ENCODE measurements at places on chromosomes 3 and 15. TPM values are rescaled to one million over a fixed set of nuclear protein-coding genes. Genes with fewer than 3 reads are reported as not detected.

Gene CLDN18
- 0.18 TPM for polyA plus RNA-seq

- no peak for DNase-seq
Observed at GRCh38 chr3:127760361-127760760, 62.0 kb downstream of the MGLL start.

DNA sequence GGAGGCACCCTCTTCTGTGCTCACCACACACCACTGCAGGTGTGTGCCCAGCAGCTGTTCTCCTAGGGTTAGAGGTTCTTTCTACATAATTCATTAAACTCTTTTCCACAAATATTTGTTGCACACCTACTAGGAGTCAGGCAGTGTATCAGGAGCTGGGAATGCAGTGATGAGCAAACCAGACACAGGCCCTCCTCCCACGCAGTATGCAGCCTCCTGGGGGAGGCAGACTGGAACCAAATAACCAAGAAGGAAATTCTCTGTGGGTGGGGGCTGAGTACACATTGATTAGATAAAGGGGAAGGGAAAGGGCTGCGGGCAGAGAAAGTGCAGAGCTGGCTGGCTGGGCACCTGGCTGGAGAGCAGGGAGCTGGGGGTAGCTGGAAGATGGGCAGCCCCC lies 18.5 kb upstream of the C3orf22 start:
- DNase-seq, result no peak

DNA sequence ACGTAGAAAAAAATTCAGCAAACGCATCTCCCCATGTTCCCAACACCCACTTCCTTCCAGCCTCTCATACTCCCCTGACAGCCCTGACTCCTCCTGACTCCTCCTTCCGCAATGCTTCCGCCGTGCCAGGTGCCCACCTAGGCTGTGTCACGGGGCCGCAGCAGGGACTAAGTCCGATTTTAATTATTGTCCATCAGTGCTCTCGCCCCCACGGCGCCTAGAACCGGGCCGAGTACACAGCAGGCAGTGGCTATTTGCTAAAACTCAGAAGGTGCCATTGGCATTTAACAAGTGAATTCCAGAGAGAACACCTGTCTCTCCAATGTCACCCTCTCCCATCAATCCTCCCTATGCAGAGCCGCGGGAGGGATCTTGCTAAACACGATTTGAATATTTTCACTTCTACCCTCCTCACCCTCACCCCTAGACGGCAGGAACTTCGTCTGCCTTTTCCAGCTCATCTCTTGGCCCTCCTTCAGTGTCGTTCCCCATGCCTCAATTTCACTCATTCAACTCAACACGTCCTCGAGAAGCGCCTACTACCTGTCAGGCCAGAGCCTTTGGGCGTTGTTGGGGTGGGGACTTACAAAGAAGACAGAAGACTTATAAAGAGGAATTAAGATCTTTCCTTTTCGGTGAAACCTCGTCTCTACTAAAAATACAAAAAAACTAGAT lies 11.5 kb upstream of the SHF start:
- DNase-seq, result peak; percentile 47

Gene ADAMTS17
- not detected for polyA plus RNA-seq

All from GM23248 (cell line).